Upper lobe of right lung (tissue), 1 donor: ENCODE measurements at places on chromosomes 1 and 21. TPM values are rescaled to one million over a fixed set of nuclear protein-coding genes. Genes with fewer than 3 reads are reported as not detected.

OR2L5 gene
- total RNA-seq, result not detected

PLEKHO1 gene
- 44.5 TPM for total RNA-seq

CNR2 gene
- 0.06 TPM for total RNA-seq

GRCh38 chr1:87169263-87169910 lies 159.3 kb upstream of the LMO4 start:
- no peak for DNase-seq

- DNase-seq, result no peak
Observed at GRCh38 chr21:38777531-38777930, 28.2 kb upstream of the ETS2 start.

- no peak for DNase-seq
Observed at GRCh38 chr1:24504560-24504959, 1.9 kb downstream of the RCAN3 start.

GRCh38 chr1:6497215-6497866 lies 5.9 kb upstream of the PLEKHG5 start:
- no peak for DNase-seq

- DNase-seq, result no peak
Observed at GRCh38 chr1:208724079-208724478, 479.9 kb upstream of the PLXNA2 start.

GRCh38 chr1:182568647-182569284 lies 20.3 kb downstream of the RNASEL start:
- no peak for DNase-seq

GRCh38 chr1:234963180-234963903 lies 165.3 kb downstream of the TOMM20 start:
- peak; percentile 92 for DNase-seq

- peak; percentile 74 for DNase-seq
Observed at GRCh38 chr1:151282883-151283725, 1.0 kb downstream of the ZNF687 start.

GRCh38 chr1:232393444-232394146 lies 236.3 kb downstream of the SIPA1L2 start:
- no peak for DNase-seq

GRCh38 chr1:241881440-241881839 lies 33.4 kb downstream of the EXO1 start:
- DNase-seq, result no peak

DNA sequence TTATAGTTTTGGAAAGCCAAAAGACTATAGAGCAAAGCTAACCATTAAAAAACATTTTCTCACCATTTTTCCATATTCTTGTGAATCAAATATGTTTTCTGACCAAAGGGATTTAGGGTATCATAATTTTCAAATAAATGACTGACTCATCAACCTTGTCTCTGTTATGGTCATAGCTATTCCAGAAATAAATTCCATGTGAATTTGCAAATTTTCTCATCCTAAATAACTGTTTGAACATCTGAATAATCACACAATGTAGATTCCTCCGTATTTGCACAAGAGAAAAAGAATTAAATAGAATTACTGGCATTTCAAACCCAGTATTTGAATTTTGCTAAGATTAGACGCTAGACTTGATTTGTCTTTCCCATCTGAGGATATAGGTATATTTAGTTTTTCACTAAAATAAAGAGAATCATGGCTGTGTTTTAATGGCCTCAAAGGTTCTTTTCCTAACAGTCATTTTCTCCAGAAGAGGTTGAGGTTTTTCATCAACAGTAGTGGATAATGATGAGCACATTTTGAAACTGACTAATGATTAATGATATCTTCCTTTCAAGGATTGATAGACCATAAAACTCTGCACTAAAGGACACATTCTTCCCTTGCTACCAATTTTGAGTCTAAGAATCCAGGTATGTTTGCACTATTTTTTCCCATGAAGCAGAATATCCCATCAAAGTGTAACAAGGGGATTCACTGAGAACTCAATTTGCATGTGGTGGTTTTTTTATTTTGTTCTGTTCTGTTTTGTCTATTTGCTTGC lies 9.5 kb upstream of the DUSP23 start:
- DNase-seq, result no peak

- DNase-seq, result no peak
Observed at GRCh38 chr1:110726755-110727154, 52.0 kb upstream of the KCNA3 start.

- no peak for DNase-seq
Observed at GRCh38 chr21:46543306-46543705, 61.6 kb downstream of the S100B start.

GRCh38 chr1:33295450-33296081 lies 25.3 kb downstream of the A3GALT2 start:
- peak; percentile 92 for DNase-seq

- DNase-seq, result no peak
Observed at GRCh38 chr1:119141660-119142059, 1.2 kb upstream of the WARS2 start.

- DNase-seq, result no peak
Observed at GRCh38 chr1:183126528-183126927, 59.5 kb upstream of the LAMC2 start.

DNA sequence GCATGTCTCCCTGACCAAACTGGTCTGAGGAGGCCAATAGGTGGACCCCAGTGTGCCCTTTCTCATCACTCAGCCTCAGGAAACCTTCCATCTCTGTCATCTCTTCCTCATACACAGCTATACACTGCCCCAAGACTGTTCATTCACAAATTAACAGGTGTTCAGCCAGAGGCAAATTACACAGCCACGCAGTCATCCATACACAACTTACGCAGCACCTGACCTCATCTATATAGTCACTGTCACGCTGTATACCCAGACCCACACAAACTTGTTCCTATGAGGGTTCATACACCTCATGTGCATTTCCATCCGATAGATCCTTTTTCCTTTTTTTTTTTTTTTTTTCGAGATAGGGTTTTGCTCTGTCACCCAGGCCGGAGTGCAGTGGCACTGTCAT lies 12.4 kb downstream of the DLGAP3 start:
- DNase-seq, result no peak

GRCh38 chr1:4741876-4742423 lies 87.5 kb downstream of the AJAP1 start:
- DNase-seq, result no peak

- DNase-seq, result no peak
Observed at GRCh38 chr1:228488818-228489674, 1.9 kb downstream of the RNF187 start.

DNA sequence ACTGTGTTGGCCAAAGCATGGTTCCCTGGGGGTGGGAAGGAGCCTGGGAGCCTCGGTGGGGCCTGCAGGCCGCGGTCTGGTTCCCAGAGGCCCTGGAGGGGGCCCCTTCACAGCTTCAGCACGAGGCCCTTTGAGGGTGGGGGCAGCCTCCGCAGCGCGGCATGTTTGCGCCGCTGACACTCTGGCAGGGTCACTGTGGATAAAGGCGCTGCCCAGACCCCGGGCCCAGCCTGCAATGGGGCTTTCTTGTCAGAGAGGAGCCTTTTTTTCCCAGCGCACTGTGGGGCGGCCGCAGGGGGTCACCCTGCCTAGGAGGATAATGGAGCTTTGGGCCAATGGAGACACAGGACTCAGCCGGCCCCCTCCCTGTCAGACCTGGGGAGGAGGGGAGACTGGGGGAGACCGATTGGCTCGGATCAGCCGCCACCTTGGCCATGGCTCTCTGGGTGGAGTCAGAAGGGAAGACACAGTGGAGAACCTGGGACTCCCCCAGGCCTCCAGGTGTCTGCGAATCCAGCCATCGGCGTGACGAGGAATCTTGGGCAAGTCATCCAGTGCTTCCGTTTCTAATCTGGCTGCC lies 26.0 kb downstream of the EPHB2 start:
- DNase-seq, result no peak

GRCh38 chr1:4045397-4046010 lies 145.4 kb upstream of the C1orf174 start:
- DNase-seq, result no peak

MFSD2A gene
- 225 TPM for total RNA-seq

DNA sequence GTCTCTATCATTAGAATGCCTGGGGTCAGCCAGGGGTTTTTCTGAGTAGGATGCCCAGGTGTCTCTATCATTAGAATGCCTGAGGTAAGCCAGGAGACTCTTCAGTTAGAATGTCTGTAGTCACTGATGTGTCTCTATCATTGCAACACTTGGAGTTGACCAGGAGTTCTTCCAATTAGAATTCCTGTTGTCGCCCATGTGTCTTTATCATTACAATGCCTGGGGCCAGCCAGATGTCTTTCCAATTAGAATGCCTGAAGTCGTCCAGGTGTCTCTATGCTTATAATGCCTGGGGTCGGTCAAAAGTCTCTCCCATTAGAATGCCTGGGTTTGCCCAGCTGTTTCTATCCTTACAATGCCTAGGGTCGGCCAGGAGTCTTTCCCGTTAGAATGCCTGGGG lies 55.8 kb downstream of the RNF187 start:
- no peak for DNase-seq

DNA sequence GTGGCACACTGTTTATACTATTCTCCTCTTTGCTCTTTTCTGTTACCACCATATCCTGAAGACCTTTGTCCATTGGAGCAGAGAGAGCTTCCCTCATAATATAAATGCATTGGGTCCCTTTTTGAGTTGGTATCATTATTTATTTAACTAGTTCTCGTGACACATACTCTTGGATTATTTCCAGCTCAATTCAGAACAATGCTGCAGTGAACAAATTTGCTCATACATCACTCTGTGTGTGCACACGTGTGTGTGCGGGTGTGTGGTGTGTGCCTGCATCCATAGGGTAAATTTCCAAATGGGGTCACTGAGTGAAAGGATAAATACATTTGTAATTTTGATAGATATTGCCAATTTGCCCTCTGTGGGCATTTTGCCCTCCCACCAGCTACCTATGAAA lies 5.8 kb downstream of the PLA2G2A start:
- no peak for DNase-seq

DNA sequence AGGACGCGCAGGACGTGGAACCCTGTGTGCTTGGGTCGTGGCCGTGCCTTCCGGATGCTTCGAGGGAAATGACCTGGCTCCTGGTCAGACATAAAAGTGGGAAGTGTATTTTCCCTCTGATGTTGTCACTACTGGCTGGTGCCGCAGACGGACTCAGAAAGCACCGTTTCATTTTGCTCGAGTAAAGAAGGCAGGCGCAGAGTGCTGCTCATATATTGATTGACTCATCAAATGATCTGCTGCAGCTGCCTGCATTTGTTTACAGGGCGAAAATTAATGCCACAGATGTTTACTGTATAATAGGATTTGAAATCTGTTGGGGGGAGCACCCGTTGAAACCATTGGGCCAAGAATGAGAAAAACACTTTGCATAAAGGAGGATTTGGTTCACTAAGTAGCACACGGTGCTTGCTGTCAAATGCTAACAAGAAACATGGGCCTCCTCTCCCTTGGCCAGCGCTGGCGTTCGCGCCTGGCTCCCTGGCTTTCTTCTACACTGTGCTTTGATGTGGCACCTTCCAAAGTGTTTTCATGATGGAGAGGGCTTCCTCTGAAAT lies 365.5 kb downstream of the CAMTA1 start:
- DNase-seq, result no peak

- no peak for DNase-seq
Observed at GRCh38 chr1:38997901-38998190, 6.8 kb downstream of the AKIRIN1 start.

GRCh38 chr1:23246274-23246673 lies 29.0 kb upstream of the HTR1D start:
- DNase-seq, result no peak

DNA sequence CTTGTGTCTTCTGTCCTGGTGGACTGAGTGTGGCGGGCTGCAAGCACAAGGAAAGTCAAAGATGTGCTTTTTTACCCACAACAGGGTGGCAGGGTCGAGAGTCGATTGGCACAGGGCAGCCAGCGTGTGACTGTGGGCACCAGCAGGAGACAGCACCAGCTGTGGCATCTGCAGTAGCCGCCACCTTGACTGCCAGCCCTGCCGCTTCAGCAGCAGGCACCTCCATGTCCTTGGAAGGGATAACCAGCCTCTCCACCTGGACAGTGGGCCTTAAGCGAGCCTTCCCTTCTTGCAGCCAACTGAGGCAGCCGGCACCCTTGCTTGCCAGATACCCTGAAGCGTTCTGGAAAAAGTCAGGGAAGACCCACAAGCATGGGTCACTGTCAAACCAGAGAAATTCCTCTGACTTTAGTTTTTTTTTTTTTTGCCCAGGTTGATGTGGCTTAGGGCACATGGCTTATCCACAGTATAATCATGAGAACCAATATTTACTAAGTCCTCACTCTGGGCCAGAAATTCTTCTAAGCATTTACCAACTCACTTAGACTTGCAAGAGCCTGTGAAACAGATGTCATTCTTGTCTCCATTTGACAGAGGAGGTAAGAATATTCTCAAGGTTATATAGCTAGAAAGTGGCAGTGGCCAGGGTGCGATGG lies 30.1 kb upstream of the PTGFRN start:
- DNase-seq, result no peak

DNA sequence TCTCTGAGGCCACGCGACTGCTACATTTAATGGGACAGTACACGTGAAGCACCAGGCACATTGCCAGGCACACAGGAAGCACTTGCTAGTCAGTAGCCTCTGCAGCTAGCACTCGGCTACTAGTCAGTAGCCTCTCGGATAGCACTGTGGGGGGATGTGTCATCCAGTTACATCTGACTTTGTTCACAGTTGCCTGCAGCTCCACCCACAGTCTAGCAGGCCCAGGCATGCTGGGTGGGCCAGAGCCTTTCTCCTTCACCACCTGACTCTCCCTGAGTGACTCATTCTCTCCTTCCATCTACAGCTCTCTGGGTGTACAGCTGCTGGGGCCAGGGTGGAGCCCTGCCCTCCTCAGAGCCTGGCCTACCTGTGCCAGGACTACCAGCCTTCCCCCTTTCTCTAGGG lies 51.5 kb downstream of the PTPRF start:
- DNase-seq, result no peak

FAM163A gene
- total RNA-seq, result not detected

DNA sequence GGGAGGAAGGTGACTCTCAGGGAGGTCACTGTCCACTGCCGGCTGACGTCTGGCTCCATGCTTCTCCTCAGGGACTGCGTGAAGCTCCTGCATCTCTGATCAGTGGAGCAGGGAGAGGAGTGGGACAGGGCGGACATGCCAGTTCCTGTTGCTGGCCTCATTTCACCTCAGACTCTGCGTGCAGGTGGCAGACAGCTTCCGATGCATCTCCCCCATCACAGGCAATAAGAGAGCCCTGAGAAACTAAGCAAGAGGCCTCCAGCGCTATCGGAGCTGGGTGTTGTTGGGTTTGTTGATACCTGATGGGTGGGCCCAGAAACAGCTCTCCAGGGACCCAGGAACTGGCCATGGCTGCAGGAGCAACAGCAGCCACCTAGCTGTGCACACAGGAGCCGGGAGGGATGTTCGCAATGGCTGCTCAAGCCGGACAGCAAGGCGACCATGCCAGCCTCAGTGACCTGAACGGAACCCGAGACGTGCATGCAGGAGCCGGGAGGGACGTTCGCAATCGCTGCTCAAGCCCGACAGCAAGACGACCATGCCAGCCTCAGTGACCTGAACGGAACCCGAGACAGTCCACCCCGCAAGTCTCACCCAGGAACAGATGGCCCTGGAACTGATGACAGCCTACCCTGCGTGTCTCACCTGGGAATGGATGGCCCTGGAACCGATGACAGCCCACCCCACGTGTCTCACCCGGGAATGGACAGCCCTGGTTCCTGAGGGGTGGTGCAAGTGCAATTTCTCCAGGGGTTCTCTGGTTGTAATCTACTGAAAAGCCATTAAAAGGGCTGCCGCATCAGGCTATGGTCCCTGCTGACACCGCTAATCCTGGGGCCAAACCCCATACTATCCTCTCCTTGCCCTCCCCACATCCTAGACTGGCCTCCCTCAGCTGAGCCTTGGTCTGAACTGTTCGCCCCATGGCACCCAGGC lies 14.2 kb upstream of the PCBP3 start:
- no peak for DNase-seq

GRCh38 chr21:40463176-40463575 lies 383.8 kb downstream of the DSCAM start:
- DNase-seq, result no peak
